SHP77 treated with DMSO at 0.1 percent for 48 hours (cell line): ENCODE measurements at places on chromosomes 3 and 15.

- no peak for DNase-seq
Observed at GRCh38 chr15:70775160-70775559, 11.8 kb upstream of the UACA start.

- DNase-seq, result no peak
Observed at GRCh38 chr3:133746712-133747066, 496 bp downstream of the TF start.

DNA sequence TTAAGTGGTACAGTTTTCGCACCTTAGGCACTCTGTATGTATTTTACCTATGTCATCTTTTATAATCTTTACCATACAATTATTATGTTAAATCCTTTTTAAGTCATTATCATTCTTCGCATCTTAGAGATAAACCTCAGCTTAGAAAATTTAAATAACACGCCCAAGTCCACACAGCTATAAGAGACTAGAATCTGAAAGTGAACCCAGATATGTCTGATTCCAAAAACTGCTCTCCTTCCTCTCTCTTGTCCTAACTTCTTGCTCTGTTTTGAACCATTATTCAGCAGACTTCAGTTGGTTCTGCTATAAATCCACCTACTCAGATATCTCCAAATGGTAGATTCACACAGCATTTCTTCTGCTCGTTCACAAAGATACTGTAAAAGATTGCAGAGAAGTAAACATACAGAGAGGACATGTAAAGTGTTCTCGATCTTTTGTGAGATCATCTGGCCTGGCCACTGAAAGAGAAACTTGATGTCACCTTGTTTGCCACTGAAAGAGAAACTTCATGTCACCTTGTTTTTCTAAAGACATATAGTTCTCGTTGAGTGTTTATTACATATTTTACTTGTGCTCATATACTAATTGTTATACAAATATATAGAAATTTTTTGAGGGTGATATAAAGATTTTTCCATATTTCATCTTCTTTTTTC lies 533.2 kb downstream of the GRM7 start:
- DNase-seq, result no peak

- DNase-seq, result peak; percentile 28
Observed at GRCh38 chr3:157532529-157533297, 29.5 kb upstream of the VEPH1 start.

DNA sequence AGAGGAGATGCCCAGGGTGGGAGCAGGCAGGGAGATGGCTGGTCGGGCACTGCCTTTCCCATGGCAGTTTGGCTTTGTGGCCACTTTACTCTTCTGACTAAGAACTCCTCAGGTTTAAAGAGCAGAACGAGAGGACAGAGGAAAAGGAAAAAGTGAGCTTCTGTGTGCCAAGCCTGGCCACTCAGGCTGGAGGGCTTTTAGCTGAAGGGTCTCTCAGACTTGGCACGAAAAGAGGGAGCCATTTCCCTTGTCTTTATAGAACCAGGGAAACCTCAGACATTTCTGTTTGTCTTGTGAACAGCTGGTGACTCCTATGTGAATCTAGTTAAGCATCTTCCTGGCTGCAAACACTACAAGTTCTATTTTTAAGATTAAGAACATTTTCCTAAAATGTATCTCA lies 23.3 kb upstream of the PSMD6 start:
- DNase-seq, result no peak

DNA sequence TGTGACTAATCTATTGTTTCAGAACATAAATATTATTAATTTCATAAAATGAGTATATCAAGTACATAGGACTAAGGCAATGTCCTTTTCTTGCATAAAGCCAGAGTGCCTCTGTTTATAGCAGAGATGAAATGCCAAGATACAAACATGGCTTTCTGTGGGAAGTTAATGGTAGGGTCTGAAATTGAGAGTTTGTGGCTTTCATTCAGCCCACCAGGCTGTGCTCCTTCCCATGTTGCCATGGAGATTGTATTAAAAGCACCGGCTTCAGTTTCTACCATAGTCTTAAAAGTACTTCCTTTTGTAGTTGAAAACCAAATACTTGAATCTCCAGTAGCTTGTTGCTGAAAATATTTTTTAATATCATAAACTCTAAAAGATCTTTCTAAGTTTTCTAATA lies 114.0 kb downstream of the LRRC28 start:
- no peak for DNase-seq

DNA sequence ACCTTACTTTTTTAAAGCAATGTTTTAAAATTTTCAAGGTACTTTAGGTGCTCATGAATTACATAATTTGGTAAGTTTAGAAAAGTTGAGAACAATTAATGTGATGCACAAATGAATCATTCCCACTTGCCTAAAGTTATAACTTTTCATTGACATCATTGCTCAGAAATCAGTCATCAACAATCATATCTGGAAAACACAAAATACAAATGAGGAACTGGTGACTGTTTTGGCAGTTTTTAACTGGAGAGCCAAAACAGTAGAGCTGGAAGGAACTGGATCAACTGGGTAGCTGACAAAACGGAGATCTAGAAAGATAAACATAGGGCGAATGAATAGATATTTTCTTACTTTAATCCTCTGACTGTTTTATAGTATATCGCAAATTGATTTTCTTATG lies 767.1 kb downstream of the IGSF11 start:
- no peak for DNase-seq

DNA sequence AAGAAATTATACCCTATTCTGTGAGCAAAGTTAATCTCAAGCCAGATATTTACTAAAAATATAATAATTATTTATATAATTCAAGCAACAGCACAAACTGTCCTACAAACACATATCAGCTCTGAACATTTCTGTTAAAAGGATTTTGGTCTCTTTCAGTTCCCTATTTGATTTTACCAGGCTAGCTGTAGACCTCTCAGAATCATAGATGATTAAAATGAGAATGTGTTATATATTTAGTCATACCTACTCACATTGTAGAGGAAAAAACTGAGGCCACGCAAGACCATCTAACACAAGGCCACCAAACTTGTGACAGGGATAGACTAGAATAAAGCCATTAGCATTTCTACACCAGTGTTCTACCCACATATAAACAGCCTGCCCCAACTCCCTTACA lies 28.5 kb downstream of the ACKR4 start:
- no peak for DNase-seq

DNA sequence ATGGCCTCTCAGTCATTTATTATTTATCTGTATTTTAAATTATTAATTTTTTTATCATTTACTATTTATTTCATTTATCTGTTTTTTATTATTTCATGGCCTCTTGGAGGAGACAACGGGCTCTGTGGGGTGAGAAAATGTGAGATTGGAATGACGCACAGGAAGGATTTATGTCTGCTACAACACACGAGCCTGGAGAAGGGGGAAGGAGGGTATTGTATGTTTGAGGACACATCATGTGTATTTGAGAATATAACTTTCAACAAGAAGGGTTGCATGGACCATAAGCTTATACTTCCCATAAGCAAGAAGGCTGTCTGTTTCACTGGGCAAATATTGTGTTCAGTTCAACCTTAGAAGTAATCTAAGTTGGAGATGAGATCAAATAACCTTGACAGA lies 31.7 kb downstream of the LSM3 start:
- DNase-seq, result no peak

DNA sequence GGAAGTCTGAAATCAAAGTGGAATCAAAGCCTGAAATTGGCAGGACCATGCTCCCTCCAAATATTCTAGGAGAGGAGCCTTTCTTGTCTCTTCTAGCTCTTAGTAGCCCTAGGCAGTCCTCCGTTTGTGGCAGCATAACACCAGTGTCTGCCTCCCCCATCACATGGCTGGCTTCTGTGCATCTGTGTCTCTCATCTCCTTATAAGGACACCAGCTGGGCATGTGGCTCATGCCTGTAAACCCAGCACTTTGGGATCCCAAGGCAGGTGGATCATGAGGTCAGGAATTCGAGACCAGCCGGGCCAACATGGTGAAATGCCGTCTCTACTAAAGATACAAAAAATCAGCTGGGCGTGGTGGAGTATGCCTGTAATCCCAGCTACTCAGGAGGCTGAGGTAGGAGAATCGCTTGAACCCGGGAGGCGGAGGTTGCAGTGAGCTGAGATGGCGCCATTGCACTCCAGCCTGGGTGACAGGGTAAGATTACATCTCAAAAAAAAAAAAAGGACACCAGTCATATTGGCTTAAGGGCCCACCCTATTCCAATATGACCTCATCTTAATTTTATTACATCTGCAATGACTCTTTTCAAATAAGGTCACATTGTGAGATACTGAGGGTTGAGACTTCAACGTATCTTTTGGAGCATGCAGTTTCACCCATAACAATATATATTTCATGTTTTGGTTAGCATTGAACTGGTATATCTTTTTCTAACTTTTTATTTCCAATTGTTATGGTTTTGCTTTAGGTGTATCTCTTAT lies 148.0 kb upstream of the TPM1 start:
- DNase-seq, result no peak

GRCh38 chr15:85047271-85047948 lies 65.8 kb downstream of the PDE8A start:
- DNase-seq, result peak; percentile 54

- no peak for DNase-seq
Observed at GRCh38 chr3:99665017-99665416, 26.6 kb downstream of the COL8A1 start.

DNA sequence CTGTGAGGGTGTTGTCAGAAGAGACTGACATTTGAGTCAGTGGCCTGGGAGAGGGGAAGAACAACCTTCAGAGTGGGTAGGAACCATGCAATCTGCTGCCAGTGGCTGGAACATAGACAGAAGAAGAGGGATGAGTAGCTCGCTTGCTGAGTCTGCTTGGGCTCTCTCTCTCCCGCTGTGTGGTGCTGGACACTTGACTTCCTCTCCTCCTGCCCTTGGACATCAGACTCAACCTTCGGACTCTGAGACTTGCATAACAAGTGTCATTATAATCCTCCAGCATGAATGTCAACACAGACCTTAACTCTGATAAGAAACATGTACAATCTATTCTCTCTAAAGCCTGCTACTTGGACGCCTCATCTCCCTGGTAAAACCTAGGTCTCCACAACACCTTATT lies 5.9 kb upstream of the NMD3 start:
- DNase-seq, result no peak

DNA sequence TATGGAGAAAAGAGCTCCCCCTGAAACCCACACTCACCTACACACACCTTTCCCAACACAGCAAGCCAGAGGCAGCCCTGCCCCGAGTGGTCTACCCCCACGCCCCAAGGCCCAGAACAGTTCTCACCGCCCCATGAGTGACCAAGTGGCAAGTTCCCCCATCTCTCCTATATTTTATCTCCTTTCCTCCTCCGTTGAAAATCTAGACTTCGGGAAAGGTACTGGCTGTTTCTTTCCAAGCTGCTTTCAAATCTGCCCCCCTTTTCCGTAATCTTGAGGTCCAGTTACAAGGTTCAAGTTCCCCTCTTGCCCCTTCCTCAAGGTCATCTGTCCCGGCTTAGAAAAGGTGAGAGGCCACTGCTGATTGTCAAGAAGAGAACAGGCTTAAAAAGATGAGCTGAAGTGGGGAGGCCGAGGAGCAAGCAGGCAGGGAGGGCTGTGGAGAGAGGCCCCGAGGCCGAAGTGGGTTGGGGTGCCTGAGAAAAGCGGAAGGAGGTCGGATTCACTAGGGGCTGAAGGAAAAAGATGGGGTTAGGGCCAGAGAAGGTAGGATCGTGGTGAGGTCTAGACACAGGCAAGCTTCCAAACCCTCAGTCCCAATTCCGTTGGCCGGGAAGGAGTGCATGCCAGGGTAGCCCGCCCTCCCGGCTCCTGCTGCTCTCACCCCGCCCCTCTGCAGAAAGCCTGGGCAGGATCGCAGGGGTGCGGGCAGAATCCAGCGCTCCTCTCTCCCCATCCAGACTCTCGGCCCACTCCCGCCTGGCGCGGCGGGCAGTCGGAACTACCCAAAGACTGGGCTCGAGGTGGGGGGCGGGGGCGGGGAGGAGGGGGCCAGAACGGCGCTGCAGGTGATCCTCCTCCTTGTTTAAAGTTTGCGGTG lies 1.7 kb downstream of the SEMA5B start:
- DNase-seq, result no peak

- peak; percentile 49 for DNase-seq
Observed at GRCh38 chr15:84955089-84955848, 26.4 kb upstream of the PDE8A start.
